ENCODE measurements at places on chromosomes 16 and 17.

GRCh38 chr17:7523033-7523432 lies 25.8 kb upstream of the TNFSF12 start:
- no peak for DNase-seq

DNA sequence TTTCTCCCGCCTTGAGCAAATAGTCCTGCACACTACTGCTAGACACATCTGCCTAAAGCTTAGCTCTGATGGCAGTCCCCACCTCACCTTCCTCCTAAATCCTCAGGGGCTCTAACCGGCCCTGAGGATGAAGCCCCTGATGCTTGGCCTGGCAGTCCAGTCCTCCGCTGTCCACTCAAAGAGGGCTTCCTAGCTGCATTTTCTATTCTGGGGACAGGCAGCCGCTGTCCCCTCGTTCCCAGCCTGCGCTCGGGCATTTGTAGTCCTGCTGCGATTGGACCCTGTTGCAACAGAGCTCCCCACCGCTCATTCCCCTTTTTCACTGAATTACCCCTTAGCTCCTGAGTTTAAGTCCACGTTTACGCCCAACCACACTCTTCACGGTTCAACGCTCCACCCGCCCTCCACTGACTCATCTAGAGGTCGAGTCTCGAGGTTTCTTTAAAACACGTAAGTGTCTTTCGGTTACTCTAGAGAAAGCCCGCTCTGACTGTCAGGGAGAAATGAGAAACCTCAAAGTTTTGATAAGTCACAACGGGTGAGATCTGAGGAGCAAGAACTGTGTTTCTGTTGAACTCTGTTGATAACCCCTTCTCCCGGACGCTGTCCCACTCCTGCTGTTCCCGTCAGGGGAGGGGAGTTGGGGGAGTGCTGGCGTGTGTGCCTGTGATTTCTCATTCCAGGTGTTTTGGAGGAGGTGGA lies 4.5 kb downstream of the CCR7 start:
- DNase-seq, result no peak

- DNase-seq, result no peak
Observed at GRCh38 chr17:13885953-13886889, 183.1 kb upstream of the COX10 start.

DNA sequence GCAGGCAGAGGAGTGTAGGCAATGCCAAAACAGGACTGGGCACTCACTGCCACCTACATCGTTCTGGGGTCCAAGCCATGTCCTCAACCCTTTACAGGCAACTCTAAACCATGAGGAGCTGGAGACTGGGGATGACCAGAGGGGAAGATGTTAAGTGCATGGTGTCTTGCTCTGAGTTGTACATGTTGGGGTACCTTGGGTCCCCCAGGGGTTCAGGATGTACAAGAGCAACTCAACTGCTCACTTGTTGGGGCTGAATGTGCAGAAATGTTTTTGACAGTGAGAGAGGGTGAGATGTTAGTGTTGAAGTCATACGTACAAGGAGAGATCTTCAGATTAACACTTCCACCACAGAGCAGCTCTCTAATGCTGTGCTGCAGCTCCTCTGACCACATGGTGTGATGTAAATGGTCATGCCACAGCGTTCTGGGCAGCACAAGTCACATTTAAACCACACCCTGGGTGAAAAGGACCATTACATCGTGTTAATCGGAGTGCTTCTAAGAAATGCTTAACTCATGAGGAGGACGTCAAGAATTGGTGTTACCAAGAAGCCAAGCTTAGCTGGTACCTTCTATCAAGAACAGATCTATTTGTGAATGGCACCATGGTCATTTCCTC lies 2.4 kb downstream of the CCL18 start:
- DNase-seq, result no peak

GRCh38 chr17:31549121-31549524 lies 157.6 kb downstream of the RAB11FIP4 start:
- peak; percentile 53 for DNase-seq

- DNase-seq, result no peak
Observed at GRCh38 chr16:17515421-17516210, 44.9 kb upstream of the XYLT1 start.

DNA sequence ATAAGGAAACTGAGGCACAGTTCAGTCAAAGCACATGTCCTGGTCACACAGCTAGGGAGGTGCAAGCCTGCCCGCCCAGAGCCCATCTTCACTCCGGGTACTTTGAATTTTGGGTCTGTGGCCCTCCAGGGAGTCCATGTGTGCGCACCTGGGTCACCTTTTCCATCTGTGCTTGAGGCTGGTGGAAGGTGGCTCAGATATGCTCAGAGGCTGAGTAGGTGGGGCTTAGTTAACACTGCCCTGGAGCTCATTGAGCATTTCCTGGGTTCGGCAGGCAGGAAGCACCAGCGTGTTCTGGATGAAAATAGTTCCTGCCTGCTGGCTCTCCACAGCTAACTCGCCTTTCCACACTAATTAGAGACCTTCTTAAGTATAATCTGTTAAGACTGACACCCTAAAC lies 19.2 kb downstream of the FAM234A start:
- DNase-seq, result no peak

- DNase-seq, result no peak
Observed at GRCh38 chr16:11630046-11630767, 38.0 kb upstream of the SNN start.

DNA sequence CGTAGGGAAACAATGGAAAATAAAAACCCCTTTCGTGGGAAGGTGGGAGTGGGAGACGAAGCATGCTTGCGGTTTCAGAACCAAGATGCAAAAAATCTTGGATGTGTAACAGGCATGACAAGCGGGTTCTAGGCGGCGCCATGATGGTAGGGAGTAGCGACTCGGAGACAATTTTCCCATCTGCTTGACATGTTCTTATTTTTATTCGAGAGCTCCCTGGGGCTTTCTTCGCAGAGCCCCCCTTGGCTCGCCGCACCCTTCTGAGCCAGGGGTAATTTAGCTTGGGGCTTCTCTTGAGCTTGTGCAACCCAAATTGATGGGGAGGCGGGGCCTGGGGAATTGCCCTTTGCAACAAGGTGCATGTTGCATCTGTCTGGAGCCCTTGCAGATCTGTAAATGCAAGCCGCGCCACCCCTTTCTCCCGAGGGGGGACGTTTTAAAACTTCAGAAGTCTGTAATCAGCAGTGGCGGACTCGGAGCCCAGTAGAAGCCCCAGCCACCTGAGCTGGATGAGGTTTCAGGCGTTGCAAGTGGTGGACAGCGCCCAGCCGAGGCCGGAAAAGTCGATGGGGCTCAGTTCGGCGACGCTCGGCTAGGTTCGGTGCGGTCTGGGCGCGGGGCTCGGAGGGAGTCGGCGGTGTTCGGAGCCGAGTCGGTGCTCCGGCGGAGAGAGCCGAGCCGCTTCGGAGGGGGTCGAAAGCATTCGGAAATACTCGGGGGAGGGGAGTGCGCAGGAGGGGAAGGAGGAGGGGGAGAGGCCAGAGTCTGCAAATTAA lies 2.9 kb downstream of the GNAO1 start:
- DNase-seq, result peak; percentile 91

DNA sequence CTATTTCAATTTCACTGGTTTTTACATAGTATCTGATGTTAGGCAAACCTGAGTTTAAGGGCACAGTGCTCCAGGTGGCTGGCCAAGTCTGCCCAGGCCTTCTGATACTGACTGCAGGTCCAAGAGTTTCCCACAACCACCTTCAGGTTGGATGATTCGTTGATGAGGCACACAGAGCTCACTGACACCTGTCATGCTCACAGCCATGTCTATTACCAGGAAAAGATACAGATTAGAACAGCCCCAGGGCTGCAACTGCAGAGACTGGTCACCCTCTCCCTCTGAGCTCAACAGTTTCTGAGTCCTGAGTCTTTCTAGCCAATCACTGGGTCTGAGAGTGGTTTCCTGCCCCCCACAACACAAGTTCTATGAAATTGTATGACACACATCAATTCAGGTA lies 37.2 kb downstream of the MEAK7 start:
- DNase-seq, result no peak

GRCh38 chr17:40602445-40603443 lies 37.5 kb upstream of the CCR7 start:
- no peak for DNase-seq

- DNase-seq, result no peak
Observed at GRCh38 chr17:65799454-65799853, 238.0 kb upstream of the AXIN2 start.

GRCh38 chr17:48261297-48261880 lies 153.8 kb downstream of the SNX11 start:
- no peak for DNase-seq

GRCh38 chr17:42129109-42129837 lies 6.7 kb downstream of the HSPB9 start:
- DNase-seq, result no peak

GRCh38 chr16:46658925-46659324 lies 30.1 kb downstream of the VPS35 start:
- DNase-seq, result peak; percentile 7

- DNase-seq, result no peak
Observed at GRCh38 chr16:2232094-2232990, 3.9 kb upstream of the DNASE1L2 start.

- peak; percentile 41 for DNase-seq
Observed at GRCh38 chr17:49227436-49228261, 2.9 kb downstream of the PHOSPHO1 start.
